Activated gamma-delta T cell (primary cell): ENCODE measurements at places on chromosomes 4 and X.

GRCh38 chr4:186081202-186081807, 12.3 kb downstream of the TLR3 start:
- no peak for DNase-seq

- DNase-seq: no peak
Measured at GRCh38 chr4:174713821-174714220, 115.2 kb downstream of the GLRA3 start.

DNA sequence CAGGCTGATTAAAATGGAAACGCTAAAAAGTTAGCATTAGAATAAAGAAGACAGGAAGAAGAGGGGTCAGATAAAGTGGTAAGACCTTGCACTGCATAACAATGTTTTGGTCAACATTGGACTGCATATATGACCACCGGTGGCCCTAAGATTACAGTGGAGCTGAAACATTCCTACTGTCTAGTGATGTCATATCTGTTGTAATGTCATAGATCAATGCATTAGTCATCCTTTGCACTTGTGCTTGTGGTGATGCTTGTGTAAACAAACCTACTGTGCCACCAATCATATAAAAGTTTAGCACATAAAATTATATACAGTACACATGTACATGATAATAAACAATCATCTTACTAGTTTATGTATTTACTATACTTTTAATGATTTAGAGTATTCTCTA, 73.0 kb downstream of the TMEM165 start:
- no peak for DNase-seq

- DNase-seq: no peak
Measured at GRCh38 chr4:45530498-45530897, 593.4 kb downstream of the GABRG1 start.

DNA sequence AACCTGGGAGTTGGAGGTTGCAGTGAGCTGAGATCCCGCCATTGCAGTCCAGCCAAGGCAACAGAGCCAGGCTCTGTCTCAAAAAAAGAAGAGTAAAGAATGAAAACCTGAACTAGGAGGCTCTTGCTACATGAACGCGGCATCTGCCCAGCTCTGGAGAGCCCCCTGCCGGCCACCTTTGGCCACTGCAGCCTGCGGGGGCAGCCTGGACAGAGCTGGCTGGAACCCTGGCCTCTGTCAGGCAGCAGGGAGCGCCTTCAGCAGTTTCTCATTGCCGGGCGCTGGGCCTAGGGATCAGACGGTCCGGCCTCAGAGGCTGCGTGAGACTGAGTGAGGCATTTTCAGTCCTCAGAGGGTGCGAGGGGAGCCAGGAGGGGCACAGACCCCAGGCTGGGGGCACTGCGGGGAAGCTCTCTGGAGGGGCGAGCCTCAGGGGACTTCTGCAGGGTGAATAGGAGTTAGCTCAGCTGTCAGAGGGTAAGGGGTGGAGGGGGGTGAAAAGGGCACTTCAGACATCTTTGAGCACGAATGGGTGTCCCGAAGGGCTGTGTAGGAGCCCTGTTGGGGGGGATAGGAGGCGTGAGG, 17.5 kb downstream of the DOK7 start:
- DNase-seq: peak; percentile 44

DNA sequence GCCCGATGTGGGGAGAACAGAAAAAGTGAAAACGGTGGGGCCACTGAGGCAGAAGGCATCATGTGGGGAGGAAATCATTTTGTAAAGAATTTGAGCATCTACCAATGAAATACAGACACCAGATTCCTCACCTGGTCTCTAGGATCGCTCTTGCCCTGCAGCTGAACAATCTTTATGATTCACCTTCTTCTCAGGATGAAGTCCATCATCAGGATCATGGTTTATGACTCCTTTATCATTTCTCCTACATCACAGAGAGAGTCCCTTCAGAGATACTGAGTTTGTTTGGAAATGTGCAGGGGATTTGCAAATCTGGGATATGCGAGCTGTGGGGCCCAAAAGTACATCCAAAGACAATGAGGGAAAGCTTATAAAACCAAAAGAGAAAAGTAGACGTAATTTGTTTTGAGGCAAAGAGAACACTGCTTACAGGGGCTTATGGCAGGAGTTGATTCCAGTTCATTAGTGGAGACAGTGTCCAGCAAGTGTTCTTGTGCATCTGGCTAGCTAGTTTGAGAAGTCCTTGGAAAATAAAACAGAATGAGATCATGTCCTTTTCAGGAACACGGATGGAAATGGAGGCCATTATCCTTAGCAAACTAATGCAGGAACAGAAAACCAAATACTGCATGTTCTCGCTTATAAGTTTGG, 15.3 kb upstream of the ANXA5 start:
- DNase-seq: no peak

DNA sequence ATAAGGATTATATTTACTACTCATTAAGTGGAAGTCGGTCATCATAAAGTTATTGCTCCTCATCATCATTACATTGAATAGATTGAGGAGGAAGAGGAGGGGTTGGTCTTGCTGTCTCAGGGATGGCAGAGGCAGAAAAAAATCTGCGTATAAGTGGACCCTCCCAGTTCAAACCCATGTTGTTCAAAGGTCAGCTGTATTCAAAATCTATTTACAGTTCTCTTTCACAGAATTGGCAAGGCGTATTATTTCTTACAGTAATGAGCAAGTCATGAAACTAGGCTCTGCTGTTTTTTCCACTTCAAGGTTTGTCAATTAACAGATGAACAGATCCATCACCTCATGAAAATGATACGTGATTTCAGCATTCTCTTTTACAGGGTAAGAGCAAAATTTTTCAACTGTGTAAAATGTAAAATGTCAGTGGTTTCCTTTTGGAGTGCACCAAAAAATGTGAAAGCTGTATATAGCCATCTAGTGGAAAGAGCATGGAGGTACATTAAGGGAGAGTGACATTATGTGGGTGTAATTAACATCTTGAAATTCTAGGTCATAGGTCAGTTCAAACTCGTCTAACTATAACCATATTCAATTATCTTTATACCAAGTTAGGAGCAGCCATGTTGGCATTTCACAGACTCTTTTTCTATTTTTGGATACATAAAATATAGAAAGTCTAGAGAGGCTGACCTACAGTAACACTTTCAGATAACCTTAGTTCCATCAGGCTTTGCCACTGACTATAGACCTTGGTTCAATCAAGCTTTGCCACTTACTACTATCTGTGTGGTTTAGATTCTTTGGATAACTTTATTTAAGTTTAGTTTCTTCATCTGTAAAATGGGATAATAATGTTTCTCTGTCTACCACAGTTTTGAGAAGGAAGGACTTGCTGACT, 30.1 kb downstream of the NEIL3 start:
- DNase-seq: no peak

DNA sequence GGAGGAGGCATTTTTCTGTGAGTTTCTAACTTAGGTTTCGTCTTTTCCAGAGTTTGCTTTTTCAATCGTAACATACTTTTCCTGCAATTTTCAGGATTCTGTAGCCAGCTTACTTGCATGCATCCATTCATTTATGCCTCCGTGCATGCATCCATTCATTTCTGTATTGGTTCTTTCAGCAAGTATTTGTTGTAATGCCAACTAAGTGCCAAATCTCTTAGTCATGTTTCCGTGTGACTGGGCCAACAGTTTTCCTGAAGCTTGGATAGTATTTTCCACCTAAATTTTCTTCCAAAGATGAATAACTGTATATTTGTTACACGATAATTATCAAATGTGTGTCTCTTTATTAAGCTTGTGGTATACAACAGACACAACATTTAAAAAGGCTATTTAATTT, 41.5 kb downstream of the CBLL2 start:
- no peak for DNase-seq

GRCh38 chr4:143616771-143617170, 83.7 kb downstream of the FREM3 start:
- no peak for DNase-seq

DNA sequence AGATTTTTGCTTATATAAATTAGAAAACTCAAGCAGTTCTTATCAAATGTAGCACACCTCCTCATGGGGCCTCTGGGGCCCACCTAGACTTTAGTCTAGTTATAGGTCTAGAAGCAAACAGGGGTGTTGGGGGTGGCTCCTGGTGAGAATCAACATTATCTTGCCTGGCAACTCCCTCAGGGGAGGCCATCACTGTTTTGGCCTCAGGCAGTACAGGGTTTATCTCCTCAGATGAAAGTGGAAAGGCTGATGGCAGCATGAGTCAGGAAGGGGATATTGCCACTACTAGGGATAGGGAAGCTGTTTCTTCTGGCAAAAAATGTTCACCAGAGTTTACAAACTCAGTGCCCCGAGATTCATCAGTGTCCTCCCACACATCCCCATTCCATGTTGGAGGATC, 232.4 kb upstream of the BMP3 start:
- DNase-seq: no peak

GRCh38 chr4:78022517-78022916, 34.6 kb upstream of the FRAS1 start:
- DNase-seq: no peak

DNA sequence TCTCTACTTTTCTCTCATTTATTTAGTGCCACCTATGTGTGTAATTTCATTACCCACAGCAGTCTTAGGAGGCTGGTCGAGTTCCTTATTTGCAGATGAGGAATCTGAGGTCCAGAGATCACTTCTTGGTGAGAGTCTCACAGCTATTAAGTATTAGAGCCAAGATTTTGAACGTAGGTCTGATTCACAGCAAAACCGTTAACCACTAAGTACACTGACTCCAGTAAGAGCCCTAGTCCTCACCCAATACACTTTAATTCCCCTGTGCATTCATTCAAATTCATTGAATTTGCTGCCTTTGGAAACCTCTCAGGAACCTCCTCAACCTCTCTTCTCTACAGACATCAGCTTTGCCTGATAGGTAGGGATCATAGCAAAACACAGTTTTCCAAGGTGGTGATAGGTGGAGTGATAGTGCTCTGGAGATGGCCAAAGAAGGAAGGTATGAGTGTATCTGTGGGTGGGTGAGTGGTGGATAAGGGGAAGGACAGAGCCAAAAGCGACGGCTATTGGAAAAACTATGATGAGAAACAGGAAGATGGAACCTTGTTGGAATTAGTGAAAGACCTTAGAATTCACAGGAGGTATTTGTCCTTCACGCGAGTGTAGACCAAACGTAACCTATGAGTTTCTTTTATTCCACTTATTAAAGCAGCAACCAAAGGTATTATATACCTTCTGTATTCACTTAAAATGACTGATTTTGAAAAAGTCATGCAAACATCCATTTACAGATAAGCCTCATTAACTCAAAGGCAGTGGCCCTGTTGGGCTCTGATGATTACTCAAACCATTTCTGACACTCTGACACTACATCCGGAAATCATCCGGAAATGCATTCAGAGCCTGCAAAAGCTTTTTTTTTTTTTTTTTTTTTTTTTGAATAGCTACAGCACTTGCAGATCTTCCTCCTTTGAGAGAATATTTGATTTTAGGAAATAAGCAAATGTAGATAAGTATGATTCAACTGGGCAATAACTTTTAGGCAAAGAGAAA, 6.3 kb downstream of the FMR1 start:
- no peak for DNase-seq

- no peak for DNase-seq
Measured at GRCh38 chrX:78946178-78946931, 1.2 kb downstream of the P2RY10 start.

- DNase-seq: no peak
Measured at GRCh38 chr4:22688236-22688635, 4.5 kb upstream of the GBA3 start.

- no peak for DNase-seq
Measured at GRCh38 chr4:181701214-181701613, 542.0 kb upstream of the TENM3 start.

DNA sequence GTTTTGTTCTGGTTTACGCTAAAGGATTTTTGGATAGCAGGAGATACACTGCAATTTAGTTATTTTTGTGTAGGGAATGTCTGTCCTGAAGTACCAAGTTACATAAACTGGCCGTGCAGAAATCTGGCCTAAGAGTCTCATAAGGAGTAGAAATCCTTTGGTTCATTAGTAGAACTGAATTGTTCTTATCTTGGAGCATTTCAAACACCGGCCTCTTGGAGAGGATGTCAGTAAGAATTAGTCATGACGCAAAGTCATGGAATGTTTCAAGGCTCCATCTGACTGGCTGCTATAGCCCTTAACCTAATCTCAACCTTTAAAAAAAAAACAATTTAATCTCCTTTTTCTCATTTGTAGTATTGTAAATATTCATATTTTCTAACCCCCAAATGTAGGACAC, 15.2 kb downstream of the PDLIM3 start:
- no peak for DNase-seq

DNA sequence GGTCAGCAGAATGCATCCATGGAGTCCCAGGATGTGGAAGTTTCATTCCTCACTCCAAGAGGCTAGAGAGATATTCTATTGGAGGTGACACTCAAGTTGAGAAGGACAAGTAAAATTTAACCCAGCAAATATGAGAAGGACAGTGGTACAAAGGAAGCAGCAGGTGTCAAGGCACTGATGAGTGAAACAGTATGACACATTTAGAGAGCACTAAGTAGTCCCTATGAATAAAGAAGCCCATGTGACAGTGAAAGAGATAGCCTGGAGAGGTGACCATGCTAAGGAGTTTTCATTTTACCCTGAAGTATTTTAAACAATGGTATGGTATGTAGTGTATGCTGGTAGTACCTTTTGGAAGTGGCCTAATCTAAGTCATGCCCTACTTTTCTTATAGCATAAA, 9.2 kb downstream of the BMX start:
- DNase-seq: no peak
